Ammon's horn (tissue), 1 donor: ENCODE measurements at places on chromosomes 3 and 15.
A peak's percentile ranks its signal among the peaks of the same experiment; 100 is the strongest.

GRCh38 chr3:117618462-117618861 lies 908.9 kb downstream of the TUSC7 start:
- no peak for DNase-seq

GRCh38 chr3:12991861-12992281 lies 81.4 kb downstream of the IQSEC1 start:
- DNase-seq: no peak

DNA sequence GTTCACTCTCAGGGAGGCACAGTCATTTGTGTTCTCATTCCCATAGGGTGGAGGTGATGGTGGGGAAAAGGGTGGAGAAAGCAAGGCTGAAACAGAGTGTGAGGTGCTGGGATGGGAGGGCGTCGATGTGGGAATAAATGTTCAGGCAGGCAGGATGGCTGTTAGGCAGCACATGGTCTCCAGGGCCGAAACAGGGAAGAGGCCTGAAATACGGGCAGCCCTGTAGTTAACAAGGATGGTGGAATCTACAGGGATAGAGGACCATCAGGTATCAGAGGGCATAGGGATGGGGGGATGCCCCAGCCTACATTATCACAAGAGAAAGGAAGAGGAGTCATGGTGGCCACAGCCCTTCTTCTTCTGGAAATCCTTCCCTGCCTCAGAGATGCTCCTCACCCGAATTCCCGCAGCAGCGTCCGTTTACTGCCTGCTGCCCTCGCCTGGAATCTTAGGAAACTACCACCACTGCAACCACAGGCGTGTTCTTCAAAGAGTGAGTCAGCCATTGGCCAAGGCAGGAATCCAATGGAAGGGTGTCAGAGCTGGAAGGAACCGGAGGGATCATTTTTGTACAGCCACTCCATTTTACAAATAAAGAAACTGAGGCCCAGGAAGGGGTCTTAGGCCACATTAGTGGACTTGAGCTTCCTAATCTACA lies 49.7 kb upstream of the POMGNT2 start:
- peak; percentile 81 for DNase-seq

DNA sequence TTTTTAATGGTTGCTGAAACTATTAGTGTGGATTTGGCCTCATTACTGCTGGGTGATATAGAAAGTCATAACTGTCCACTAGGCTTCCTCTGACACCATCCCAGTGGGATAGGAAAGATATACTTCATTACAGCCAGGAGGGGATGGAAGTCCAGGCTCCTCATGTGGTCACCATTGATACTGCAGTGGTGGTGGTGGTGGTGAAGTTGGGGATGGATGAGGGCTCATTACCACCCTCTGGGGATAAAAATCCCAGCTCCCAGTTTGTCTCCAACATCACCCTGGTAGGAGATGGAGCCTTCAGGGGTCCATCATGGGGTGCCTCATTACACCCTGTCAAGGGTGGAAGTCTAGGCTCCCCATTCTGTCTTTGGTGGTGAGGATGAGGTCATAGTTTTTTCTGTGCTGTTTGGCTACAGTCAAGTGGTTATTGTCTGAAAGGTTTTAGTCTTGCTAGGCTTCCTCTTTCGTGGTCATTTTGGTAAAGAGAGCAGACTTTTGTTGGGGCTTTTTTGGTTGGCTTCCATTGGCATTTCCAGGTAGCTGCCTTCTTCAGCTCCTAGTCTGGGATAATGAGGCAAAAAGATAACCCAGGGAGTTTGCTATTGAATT lies 30.1 kb upstream of the FILIP1L start:
- DNase-seq: no peak

DNA sequence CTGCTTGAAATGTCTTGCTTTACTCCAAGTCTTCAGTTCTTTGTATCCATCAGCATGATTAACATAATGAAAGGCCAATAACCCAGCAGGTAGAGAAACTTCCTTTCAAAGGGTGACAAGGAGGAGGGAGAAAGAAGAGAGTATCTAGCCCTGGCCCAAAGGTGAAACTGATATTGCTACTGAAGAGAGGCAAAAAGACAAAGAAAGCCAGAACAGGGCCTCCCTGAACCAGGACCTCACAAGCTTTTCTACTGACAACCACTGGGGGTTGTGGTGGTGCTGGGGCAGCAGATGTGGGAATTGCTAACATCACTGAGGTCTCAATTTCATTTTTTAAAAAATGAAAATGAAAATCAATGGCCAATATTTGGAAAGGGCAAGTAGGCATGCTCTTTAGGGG lies 234.1 kb downstream of the RSL24D1 start:
- DNase-seq: no peak

GRCh38 chr3:101512396-101512645 lies 691 bp downstream of the SENP7 start:
- DNase-seq: no peak

- no peak for DNase-seq
Measured at GRCh38 chr3:142808103-142808917, 80.6 kb downstream of the PCOLCE2 start.

GRCh38 chr3:23805210-23805632 lies 534 bp upstream of the UBE2E1 start:
- DNase-seq: no peak

GRCh38 chr3:197700095-197700494 lies 36.6 kb downstream of the RUBCN start:
- no peak for DNase-seq

DNA sequence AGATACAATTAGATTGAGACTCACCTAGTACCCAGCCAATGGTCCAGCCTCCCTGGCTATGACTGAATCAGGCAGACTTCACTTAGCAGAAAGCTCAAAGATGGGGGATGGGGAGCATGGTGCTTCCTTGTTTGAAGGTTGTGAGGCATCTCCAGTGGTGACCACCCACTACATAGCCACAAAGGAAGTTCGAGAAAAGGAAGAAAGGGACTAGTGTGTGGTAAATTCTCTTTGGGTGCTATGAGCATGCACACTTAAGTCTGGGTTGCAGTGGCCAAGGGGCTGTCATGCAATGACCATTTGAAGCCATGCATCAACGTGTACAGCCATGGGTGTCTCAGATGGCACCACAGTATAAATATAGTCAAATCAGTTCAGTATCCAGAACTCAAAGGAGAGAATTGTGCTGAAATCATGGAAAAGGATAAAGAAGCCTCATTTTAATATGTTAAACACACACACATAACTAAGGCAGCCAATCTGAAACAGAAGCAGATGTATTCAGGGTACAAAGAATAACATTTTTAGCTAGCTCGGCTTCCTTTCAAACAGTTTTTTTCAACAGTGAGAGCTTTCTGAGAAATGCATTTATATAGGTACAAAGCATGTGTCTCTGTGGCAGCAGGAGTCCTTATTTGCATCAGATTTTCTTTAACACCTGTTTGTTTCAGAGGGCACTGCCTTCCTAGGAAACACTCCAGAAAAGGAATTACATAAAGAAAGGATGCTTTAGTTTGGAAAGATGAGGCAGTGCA lies 275.5 kb downstream of the GAP43 start:
- DNase-seq: no peak

DNA sequence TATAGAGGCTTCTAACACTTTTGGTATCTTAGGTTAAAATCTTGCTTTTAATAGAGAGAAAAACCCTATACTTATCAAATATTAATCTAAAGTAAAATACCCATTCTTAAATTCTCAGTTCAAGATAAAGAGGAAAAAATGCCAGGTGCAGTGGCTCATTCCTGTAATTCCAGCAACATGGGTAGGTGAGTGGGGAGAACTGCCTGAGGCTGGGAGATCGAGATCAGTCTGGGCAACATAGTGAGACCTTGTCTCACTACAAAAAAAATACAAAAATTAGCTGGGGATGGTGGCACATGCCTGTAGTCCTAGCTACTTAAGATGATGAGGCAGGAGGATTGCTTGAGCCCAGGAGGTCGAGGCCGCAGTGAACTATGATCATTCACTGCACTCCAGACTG lies 135.8 kb downstream of the CLASP2 start:
- DNase-seq: no peak
